ENCODE measurements at places on chromosomes 3 and 15.

- no peak for DNase-seq
Measured at GRCh38 chr3:171279972-171280371, 180.2 kb downstream of the TNIK start.

GRCh38 chr3:73115806-73116205 is 54.3 kb downstream of the EBLN2 start:
- no peak for DNase-seq

DNA sequence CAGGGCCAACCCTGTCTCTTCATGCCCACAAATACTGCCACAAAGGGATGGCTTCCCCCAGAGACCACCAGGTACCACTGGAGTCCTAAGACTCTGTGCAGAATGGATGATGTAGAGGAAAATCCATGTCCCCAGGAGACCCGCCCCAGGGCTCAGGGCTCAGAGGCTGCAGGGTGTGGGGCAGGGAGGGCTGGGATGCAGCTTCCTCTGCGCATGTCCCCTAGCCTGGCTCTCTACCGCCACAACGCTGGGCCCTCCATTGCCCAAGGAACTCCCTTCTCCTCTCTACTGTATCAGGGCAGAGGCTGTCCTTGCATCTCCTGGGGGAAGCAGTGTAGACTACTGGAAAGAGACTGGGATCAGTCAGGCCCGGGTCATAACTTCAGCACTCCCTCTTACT is 19.5 kb upstream of the TICRR start:
- DNase-seq, result no peak

DNA sequence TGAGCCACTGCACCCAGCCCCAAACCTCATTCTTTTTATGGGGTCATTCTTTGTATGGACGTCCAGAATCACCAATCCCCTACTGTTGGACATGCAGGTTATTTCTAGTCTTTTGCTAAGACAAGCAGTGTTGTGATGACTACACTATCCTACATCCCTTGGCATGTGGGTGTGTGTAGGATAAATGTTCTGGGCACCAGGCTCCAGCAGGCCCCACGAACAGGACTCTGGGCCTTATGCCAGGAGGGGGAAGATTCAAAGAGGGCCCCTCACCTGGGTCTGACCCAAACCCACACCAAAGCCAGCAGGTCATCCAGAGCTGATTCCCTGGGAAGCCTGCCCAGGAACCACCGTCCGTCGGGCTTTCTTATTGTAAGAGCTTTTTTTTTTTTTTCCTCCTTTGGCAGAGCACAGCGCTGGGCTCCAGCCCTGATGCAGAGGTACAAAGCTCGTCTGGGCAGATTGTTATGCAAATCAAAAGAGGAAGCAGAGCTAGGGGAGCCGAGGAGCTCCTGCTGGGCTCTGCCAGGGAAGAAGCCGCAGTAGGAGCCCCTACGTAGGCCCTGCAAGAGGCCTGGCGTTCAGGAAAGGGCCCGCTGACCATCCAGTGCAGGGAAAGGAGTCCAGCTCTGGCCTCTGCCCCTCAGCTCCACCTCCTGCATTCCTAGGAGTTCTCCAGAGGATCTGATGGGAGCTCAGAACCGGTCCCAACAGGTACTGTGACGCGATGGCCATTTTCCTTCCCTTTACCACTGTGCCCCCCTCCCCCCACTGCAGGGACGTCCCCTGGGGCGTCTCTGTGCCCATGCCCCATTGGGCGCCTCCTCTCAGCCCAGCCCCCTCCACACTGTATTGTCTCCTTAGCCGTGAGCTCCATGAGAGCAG is 29.0 kb upstream of the FURIN start:
- DNase-seq, result peak; percentile 86

DNA sequence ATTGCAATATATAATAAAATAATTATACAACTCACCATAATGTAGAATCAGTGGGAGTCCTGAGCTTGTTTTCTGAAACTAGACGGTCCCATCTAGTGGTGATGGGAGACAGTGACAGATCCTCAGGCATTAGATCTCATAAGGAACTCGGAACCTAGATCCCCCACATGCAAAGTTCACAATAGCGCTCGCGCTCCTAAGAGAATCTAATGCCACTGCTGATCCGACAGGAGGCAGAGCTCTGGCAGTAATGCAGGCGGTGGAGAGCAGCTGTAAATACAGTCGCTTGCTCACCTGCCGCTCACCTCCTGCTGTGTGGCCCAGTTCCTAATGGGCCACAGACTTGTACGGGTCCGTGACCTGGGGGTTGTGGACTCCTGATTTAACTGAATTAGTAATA is 87.8 kb downstream of the P3H2 start:
- no peak for DNase-seq

- no peak for DNase-seq
Measured at GRCh38 chr3:193897288-193897687, 238.7 kb upstream of the HES1 start.

- DNase-seq, result no peak
Measured at GRCh38 chr3:141212101-141212500, 19.5 kb upstream of the PXYLP1 start.

- DNase-seq, result no peak
Measured at GRCh38 chr15:36964626-36965025, 135.7 kb downstream of the MEIS2 start.

DNA sequence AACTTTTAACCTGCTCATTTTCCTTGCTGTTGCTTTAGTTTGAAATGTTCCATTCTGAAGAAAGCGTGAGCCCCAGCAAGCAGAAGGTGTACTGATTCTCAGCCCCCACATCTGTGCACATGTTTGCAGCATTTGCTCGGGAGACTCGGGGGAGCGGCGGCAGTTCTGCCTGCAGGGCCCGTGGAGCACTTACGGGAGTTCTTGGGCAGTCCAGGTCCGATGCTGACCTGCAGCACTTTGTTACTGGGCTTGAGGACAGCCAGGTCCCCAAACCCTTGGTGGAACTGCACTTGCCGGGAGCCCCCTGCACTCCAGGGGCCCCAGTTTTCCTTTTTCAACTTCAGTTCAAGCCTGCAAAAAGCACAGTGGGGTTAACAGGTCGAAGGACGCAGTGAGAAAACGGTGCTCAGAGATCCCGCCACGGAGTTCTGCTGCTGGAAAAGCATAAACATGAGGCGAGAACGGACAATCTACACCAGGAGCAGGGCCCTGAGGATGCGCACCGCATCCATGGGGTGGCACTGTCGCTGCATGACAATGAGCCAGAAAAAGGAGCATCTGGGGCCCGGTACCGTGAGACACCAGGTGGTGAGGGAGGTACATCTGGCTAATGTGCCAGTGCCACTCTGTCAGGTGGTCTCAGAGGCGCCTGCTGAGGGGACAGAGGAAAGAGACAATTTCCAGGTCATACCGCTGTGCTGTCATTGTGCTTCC is 45.6 kb upstream of the LDHAL6B start:
- DNase-seq, result no peak

- no peak for DNase-seq
Measured at GRCh38 chr3:178593786-178594185, 57.5 kb downstream of the KCNMB2 start.

DNA sequence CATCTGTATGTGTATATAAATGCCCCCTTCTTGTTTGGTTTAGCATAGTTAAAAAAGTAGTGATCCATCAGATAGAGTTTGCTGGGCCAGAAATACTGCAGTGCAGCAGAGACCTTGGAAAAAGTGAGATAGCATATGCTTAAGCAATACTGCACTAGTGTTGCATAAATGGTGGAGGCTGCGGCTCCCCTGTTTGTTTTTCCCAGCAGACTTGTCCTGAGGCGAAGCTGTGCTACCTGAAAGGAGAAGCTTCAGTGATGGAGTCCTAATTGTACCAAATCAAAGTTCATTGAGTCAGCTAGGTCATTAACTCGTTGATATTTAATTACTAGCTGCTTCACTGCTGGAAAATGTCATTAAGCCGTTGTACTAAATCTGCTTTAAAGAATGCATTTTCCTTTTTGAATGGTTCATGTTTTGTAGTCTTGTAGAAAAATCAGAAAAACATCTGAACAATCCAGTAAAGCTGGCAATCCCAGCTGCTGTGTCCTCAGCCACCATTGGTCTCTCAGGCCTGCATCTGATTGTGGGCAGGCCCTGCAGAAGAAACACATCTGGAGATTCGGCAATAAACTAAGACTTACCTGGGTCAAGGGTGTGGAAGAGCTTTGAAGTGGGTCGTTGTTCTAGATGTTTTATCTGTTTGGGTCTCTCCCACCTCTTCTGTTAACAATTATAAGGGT is 169.6 kb downstream of the B3GALNT1 start:
- DNase-seq, result no peak

- no peak for DNase-seq
Measured at GRCh38 chr3:98433764-98434163, 29.2 kb upstream of the OR5K1 start.

Data from suppressor macrophage treated with lipopolysaccharide for 4 hours (primary cell).